ENCODE measurements at places on chromosomes 7 and 10.

GRCh38 chr10:48501226-48501625 is 103.6 kb downstream of the ARHGAP22 start:
- DNase-seq: no peak

DNA sequence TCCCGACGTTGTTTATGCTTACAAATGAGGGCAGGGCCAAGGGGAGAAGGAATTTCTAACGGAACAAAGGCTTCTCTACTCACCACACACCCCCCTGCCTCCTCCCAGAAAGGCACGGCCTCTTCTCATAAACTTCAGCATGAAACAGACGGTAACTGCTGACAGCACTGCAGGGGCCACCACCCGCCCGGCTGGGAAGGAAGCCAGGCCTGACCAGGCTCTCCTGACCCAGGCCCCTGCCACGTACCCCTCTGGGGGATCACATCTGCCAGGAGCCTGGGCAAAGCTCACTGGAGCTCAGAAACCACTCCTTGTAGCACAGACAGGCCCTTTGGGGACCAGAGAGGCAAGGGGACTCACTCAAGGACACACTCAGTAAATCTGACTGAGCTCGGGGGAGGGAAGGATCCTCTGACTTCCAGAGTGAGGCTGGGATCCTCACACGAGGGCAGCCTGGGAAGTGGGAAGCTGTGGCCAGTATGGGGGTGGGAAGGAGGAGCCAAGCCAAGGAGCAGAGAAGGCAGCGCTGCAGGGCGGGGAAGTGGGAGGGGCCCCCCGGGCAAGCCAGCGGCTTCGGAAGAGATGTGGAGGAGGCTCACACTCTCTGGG is 46.1 kb downstream of the ZCCHC24 start:
- DNase-seq: no peak

DNA sequence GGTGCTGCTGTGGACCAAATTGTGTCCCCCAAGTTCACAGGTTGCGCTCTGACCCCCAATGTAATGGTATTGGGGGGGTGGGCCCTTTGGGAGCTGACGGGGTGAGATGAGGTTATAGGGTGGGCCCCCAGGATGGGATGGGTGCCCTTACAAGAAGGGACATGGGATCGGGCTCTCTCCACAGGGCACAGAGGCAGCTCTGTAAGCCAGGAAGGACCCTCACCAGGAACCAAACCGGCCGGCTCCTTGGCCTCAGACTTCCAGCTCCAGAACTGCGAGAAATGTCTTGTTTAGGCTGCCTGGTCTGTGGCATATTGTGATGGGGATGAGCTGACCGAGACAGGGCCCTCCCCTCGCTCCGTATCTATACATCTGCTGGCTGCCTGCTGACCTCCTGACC is 25.7 kb upstream of the JAKMIP3 start:
- no peak for DNase-seq

- peak; percentile 82 for DNase-seq
Observed at GRCh38 chr7:70698219-70698832, 433.6 kb upstream of the GALNT17 start.

DNA sequence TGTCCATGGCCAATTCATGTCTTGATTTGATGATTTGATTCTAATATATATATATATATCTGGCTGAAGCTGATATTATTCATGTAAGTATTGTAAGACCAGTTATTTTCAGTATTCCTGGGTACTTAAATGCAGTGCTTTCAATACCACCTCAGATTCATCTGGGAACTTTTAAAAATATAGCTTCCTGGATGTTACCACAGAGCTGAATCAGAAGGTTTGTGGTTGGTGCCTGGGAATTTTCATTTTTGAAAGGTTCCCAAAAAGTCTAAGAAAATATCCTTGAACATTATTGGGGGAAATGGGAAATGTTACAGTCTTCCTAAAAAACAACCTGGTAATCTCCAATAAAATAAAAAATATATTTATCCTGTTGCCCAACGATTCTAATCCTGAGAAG is 10.7 kb upstream of the PPP3CB start:
- DNase-seq: no peak

- no peak for DNase-seq
Observed at GRCh38 chr10:111075577-111076185, 1.1 kb upstream of the ADRA2A start.

DNA sequence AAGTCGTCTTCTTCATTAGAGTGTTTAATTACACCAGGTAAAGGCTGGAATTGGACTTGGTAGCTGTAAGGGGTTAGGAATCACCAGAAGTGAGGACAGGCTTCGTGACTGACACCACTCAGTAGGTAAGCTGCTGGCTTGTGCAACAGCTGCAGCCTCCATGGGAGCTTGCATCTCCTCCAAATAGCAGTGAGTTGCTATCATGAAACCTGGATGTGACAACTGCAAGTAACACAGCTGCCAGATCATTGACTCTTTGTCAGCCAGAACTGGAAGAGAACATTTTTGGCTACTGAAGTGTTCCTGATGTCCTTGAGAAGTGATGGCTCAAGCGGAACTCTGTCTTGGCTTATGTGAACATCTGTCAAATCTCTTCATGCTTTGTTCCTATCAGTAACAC is 64.1 kb upstream of the MSRB2 start:
- no peak for DNase-seq

DNA sequence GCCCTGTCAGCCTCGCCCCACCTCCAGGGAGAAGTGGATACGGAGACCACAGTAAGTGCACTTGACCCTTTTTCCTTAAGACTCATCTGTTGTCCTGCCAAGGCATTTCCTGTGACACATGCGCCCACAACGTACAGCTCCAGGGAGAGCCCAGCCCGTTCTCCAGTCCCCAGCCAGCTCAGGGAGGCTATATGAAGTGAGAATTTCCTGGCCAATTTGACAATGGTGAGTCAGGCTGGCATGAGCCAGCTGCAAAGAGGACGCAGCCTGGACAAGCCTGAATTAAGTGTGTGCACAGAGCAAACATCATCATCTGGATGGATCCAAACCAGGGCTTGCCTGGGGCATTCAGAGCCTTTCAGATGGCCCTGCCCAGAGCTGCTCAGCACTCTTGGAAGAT is 244.8 kb downstream of the KCNMA1 start:
- DNase-seq: peak; percentile 72

GRCh38 chr10:61024856-61025201 is 80.8 kb upstream of the RHOBTB1 start:
- no peak for DNase-seq

DNA sequence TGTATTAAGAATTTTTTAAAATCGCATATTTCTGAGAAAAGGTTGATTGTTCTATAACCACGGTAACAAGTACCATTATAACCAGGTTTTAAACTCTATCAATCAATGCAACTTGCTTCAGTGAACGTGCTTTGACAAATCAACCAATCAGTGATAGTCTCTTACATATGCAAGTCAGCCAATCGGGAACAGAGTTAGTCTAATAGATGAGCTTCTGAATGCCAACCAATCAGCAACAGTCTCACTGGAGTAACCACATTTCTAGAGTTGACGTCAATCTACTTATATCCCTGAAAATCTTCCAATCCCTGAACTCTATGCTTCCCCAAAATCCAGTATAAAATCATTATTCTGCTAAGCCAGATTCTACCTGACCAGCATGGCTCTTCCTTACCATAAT is 44.7 kb upstream of the TRUB1 start:
- DNase-seq: no peak

GRCh38 chr7:4073750-4074149 is 608.3 kb upstream of the FOXK1 start:
- no peak for DNase-seq

- no peak for DNase-seq
Observed at GRCh38 chr10:95567903-95568630, 6.9 kb upstream of the SORBS1 start.

- no peak for DNase-seq
Observed at GRCh38 chr10:79385392-79385795, 38.1 kb downstream of the PPIF start.

- DNase-seq: no peak
Observed at GRCh38 chr10:121601458-121601857, 3.2 kb upstream of the FGFR2 start.

- no peak for DNase-seq
Observed at GRCh38 chr7:1421946-1422345, 37.3 kb downstream of the MICALL2 start.

DNA sequence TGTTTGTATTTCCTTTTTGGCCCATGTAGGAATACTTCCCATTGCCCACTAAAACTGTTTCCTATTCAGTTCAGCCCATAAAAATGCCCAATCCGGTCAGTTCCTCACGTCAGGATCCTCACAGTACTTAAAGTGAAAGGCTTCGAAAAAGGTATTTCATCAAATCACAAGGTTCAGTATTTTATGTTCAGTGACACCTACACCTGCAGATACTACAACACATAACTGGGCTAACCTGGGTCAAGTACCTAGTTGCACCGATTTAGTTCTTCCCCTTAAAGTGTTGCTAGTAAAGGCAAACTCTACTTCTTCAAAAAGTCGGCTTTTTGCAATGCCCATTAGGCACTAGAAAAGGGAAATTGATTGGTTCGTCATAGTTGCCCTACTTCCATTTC is 1.1 kb downstream of the SNX13 start:
- peak; percentile 1 for DNase-seq

DNA sequence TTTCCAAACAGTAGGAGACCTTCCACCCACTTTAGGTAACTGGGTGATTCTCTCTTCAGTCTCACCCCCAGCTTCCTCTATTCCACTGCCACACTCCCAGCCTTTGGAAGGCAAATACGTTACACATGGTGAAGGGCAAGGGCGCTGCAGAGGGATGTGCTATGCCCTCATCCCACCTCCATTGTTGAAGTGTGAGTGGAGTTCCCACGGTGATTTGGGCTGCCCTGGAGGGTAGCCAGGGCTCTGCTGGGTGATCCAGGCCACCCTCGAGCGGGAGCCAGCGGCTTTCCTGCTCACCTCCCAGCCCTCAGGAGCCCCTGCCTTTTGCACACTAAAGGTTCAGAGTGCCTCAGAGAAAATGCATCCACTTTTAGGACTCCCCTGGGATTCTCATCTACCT is 181.1 kb downstream of the ZMYND11 start:
- DNase-seq: no peak

- DNase-seq: no peak
Observed at GRCh38 chr7:30996256-30996655, 32.5 kb downstream of the GHRHR start.

DNA sequence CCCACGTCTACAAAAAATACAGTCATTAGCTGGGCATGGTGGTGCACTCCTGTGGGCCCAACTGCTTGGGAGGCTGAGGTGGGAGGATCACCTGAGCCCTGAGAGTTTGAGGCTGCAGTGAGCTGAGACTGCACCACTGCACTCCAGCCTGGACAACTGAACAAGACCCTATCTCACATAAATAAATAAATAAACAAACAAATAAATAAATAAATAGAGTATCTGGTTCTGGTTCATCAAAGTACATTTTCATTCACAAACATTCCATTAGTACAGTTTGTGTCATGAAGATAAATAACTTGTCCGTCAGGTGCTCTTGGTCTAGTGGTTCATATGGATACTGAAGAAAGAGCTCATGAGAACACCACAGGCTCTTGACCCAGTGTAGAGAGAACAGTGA is 96.4 kb downstream of the RSU1 start:
- DNase-seq: no peak

DNA sequence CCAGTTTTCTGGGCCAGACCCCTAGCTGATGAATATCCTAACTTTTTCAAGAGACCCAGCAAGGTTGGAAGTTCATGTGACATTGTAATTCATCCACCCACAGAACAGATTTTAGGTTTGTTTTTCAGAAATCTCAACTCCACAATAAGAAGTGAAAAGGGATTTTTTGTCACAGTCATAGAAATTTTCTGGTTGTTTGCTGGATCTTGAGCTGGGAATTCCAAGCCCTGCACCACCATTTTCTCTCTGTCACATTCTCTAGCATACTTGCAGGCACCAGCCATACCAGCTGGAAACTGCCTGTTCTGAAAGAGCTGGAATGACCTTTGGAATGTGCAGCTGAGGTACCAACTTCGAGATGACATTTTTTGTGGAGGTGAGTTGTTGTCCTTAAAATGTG is 8.5 kb downstream of the TAS2R60 start:
- DNase-seq: no peak

GRCh38 chr10:115884331-115884730 is 388.7 kb downstream of the GFRA1 start:
- no peak for DNase-seq

All from NCI-H2081 (cell line).